RWPE1 (cell line): ENCODE measurements at places on chromosomes 6 and 20.

DNA sequence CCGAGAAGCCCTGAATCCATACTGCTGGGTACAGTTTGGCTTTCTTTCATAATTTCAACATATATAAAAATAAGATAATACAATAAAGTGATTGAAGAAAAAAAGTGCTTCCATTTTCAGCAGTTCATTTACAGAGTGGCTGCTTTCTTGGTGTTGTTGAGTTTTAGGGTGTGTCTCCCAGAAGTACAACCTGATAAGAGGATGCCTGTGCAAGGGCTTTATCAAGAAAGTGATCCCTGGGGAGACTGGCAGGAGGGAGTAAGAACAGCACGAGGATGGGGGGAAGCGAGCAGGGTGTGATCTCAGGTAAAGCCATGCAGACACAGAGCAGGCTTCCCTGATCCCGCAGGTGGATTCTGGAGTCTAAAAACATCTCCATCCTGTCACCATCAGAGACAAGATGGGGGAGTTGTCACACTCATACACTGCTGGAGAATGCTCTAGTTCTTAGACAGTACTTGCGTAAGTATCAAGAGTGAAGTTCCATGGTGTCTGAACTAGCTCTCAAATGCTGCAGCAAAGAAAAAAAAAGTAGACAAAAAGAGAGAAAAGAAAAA, 395.9 kb downstream of the CDH26 start:
- DNase-seq, result no peak

GRCh38 chr20:24751551-24751950, 197.5 kb upstream of the CST7 start:
- no peak for DNase-seq

DNA sequence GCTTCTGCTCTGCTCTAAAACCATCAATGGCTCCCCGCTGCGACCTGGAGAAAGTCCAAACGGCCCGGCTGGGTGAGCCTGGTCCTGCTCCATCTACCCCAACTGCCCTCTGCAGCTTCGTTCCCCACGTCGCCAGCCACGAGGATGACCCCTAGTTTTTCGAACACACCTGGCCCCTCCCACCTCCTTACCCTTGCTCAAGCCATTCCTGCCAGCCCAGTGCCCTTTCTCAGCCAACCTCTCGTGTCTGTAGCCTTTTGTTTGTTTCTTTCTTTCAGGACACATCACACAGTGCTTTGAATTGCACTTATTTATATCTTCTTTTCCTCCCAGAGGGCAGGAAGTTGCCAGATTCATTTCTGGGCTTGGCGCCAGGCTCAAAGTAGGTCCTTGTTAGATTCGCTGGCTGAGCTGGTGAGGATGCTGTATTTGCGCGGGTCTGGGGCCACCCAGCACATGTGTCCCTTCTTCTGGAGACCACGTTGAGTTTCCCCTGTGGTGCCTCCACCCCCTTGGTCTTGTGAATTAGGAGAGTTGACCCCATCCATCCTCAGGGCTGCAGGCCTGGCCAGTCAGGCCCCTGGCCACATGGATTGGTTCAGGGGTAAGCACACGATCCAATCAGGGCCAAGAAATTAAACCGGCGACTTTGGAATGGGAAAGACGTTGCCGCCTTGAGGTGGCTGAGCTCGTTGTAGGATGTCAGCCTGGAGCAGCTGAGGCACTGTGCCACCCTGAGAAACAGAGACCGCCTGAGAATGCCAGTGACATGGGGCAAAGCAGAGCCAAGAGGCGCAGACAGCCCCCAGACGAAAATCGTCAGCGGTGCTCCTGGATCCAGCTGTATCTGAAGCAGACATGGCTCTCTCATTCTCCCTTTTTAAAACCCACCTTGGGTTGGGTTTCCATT, 156.0 kb downstream of the CEBPB start:
- DNase-seq, result peak; percentile 55

GRCh38 chr6:9101920-9102319, 666.6 kb upstream of the SLC35B3 start:
- DNase-seq, result no peak

DNA sequence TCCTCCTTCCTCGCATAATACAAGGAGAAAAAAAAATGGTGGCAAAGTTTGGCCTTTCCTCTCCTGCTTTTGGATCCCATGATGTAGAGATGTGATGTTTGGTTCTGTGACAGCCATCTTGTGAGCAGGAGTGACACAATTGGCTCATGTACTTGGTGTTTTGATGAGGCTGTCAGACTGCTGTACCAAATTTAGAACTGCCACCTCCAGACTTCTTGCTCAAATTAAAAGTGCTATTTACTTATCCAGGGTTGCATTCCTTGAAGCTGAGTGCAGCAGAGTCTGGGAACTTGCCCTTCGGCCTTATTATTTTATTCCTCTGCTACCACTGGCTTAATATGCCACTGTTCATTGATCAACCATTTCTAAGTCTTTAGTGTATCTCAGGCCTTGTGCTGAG, 21.9 kb downstream of the BCAS1 start:
- no peak for DNase-seq

- no peak for DNase-seq
Measured at GRCh38 chr20:44803383-44803941, 6.9 kb downstream of the RIMS4 start.

GRCh38 chr6:2883673-2884072, 19.4 kb downstream of the SERPINB9 start:
- DNase-seq, result no peak

- no peak for DNase-seq
Measured at GRCh38 chr6:21189759-21190158, 403.8 kb upstream of the SOX4 start.

- DNase-seq, result no peak
Measured at GRCh38 chr6:5990786-5991185, 15.9 kb downstream of the NRN1 start.
